ENCODE measurements at places on chromosomes 7 and 10. TPM values are rescaled to one million over a fixed set of nuclear protein-coding genes. Genes with fewer than 3 reads are reported as not detected.

Gene SBDS
- 46.5 TPM for total RNA-seq

Gene GIMAP2
- not detected for total RNA-seq

Gene RRP12
- 19.9 TPM for total RNA-seq

Gene LIPF
- not detected for total RNA-seq

Gene ARL5B
- 15.2 TPM for total RNA-seq

Gene CLDN12
- 15.3 TPM for total RNA-seq

Gene OR2A42
- total RNA-seq, result not detected

Gene TAS2R5
- total RNA-seq, result not detected

Gene NPY4R2
- total RNA-seq, result not detected

Gene PDGFA
- total RNA-seq, result 25.8 TPM

Gene FAM131B
- total RNA-seq, result not detected

Gene WEE2
- not detected for total RNA-seq

Gene ACHE
- not detected for total RNA-seq

Gene CRPPA
- total RNA-seq, result 2.0 TPM

Gene IQUB
- total RNA-seq, result 0.10 TPM

Gene C1QL3
- total RNA-seq, result not detected

Gene AS3MT
- total RNA-seq, result 1.2 TPM

Gene NKX1-2
- total RNA-seq, result not detected

Gene ZNF467
- total RNA-seq, result 1.4 TPM

Gene HACD1
- 87.0 TPM for total RNA-seq

Gene HMX3
- not detected for total RNA-seq
